Stimulated activated CD4-positive, alpha-beta T cell treated with anti-CD3 and anti-CD28 coated beads, Interleukin-1b, Interleukin-23, amount 100 ng/mL, for 1 hour (primary cell): ENCODE measurements at places on chromosomes 6 and 20.

GRCh38 chr6:168419569-168419968, 21.4 kb upstream of the SMOC2 start:
- no peak for DNase-seq

DNA sequence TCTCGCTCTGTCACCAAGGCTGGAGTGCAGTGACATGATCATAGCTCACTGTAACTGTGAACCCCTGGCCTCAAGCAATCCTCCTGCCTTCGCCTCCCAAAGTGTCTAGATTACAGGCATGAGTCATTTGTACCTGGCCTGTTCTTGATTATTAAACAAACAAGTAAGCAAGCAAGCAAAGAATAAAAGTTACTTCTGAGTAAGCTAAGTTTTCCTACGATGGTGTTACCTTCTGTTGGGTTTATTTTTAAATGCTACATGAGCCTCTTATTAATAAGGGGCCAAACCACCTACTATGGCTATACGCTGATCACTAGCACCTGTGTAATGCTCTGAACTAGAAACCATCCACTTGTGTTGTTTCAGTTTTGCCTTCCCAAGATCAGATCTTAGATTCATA, 50.8 kb downstream of the IL22RA2 start:
- DNase-seq, result no peak

- DNase-seq, result no peak
Measured at GRCh38 chr6:15293674-15294073, 47.8 kb downstream of the JARID2 start.

DNA sequence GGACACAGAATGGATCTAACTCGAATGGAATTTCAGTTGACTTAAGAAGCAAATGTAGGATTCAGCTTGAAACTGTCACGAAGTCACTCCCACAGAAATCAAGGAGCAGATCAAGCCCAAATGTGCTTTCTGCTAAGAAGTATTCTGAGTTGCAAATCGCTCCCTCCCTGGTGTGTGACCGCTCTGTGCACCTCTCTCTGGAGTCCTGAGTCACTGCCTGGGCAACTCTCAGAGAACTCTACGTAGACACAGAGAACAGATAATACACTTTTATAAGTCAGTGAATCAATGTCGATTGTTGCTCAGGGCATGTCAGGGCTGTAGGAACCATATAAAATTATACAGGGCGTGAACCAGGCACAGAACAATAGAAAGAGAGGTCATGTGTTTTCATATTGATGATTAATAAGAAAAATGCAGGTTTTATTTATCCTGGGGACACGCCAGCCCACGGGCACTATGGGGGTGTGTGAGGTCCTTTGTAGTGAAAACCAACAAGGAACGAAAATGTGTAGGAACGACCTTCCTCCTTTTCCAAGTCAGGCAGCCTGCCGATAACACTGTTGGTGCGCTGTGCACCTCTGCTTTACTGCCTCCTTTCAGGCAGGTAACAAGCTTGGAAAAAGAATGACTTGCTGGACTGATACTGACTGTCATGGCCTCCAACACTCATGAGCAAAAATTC, 248.1 kb upstream of the FOXQ1 start:
- no peak for DNase-seq

DNA sequence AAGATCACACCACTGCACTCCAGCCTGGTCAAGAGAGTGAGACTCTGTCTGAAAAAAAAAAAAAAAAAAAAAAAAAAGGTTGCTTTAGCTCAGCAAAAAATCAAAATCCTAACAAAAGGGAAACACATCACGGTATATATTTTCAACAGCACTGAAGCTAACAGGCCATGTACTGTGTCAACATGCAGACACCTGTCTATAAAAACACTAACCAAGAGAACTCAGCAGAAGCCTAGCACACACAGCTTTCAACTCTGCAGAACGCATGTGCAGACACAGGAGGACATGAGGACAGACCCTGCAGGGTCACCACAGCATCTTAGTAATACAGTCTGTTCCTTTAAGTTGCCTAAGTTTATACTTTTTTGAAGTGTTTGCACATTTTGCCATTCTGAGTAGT, 13.5 kb downstream of the NINL start:
- DNase-seq, result no peak

- DNase-seq, result no peak
Measured at GRCh38 chr20:10338426-10339180, 95.4 kb downstream of the MKKS start.

- no peak for DNase-seq
Measured at GRCh38 chr6:138107752-138108592, 753 bp upstream of the PERP start.

GRCh38 chr6:131331151-131331550, 195.9 kb downstream of the AKAP7 start:
- DNase-seq, result no peak

GRCh38 chr6:168451805-168452517, 11.0 kb downstream of the SMOC2 start:
- DNase-seq, result no peak

GRCh38 chr6:16078064-16078463, 50.8 kb upstream of the MYLIP start:
- DNase-seq, result no peak

DNA sequence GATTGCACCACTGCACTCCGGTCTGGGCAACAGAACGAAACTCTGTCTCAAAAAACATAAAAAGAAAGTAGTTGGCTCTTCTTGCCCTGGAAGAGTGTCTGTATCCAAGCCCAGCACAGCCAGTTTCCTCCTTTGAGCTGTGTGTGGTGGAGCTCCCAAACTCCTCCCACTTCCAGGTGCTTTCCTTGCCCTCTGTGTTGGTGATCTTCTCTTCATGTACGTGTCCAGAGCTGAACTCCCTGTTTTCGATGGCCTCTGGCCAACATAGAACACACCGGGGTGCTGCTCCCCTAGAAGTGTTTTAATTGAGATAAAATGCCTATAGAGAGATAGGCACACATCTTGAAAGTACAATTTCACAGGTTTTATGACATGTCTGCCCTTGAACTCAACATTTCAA, 16.7 kb upstream of the SGK2 start:
- DNase-seq, result no peak

GRCh38 chr20:25129908-25130307, 48.0 kb upstream of the VSX1 start:
- DNase-seq, result no peak

- DNase-seq, result no peak
Measured at GRCh38 chr6:8904754-8905153, 469.4 kb upstream of the SLC35B3 start.

- no peak for DNase-seq
Measured at GRCh38 chr6:98648211-98648914, 186.0 kb upstream of the POU3F2 start.

- no peak for DNase-seq
Measured at GRCh38 chr6:17091122-17091521, 10.7 kb upstream of the STMND1 start.

- DNase-seq, result no peak
Measured at GRCh38 chr6:38801305-38801704, 86.2 kb downstream of the DNAH8 start.

- no peak for DNase-seq
Measured at GRCh38 chr6:161429921-161430490, 156.1 kb upstream of the AGPAT4 start.

DNA sequence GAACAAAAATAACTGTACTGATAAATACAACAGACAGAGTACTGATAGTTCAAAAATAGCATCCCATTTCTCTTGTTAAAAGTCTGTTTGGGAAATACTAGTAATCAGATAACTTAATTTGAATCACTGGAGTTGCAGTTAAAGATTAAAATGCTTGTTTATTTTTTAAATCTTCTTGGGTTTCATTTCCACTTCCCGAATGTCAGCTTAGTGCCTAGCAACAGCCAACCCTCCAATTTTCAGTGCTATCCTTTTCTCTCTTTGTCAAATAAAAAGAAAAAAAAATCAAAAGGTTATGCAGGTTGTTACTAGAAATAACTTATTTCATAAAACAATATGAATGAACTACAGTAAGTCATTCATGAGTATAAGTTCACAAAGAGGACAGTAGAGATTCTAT, 257.7 kb upstream of the STXBP5 start:
- no peak for DNase-seq

- DNase-seq, result no peak
Measured at GRCh38 chr20:1326031-1326930, 2.7 kb downstream of the SDCBP2 start.

DNA sequence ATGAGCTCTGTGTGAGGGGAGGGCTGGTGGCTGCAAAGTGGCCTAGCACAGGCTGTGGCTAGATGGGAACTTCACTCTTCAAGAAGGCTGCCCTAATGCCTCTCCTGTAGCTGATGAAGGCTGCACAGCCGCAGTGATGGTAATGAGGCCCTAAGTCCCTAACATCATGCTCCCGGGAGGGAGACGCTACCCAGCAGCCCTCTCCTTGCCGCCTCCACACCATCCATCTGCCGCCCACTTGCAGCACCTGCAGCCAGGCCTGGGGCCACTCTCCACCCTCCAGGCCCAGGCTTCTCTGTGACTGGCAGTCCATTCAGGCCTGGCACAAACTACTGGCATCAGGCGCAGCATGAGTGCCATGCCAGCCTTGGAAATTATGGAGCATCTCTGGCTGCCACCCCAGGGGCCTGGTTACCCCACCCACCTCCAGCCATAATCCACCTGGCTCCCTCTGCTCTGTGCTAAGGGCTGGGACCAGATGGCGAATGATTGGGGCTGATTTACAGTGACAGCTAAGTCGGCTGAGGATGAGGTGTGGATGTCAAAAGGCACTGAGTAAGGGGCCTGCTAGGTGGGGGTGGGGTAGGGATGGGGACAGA, 284.2 kb downstream of the LRFN2 start:
- no peak for DNase-seq

DNA sequence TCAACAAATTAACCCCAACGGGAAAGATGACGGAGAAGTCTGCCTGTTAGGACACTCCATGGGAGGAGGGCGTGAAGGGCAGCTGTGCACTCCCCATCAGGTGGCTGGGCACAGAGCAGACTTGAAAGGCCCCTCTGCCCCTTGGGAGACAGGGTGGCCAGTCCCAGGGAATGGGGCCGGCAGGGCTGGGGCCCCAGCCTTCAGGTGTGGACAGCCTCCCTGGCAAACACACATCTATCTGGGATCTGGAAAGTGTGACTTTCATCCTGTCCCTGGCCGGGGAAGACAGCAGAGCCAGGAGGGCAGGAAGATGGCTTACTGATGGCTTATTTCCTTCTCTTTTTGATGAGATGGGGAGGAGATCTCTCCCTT, 4.5 kb upstream of the FRMD1 start:
- no peak for DNase-seq

- no peak for DNase-seq
Measured at GRCh38 chr6:128127650-128128049, 226.8 kb upstream of the THEMIS start.

GRCh38 chr6:118750143-118750542, 98.8 kb upstream of the CEP85L start:
- DNase-seq, result no peak

DNA sequence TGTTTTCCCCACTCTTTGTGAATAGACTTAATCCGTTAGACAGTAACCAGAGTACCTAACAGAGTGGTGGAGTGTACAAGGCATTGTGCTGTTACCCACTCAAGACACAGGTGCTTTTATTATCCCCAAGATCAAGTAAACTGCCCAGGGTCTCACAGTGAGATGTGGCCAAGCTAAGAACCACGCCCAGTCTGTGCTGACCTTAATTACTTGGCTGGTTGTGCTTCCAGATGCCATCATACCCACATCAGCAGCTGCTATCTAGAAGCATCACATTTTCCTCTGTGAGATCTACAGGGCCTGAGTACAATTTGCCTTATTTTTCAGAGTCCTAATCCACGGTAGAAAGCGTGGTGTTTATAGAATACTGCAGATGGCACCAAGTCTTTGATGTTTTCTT, 70.3 kb downstream of the GFRA4 start:
- DNase-seq, result no peak

GRCh38 chr6:45556828-45557227, 179.1 kb upstream of the SUPT3H start:
- no peak for DNase-seq

DNA sequence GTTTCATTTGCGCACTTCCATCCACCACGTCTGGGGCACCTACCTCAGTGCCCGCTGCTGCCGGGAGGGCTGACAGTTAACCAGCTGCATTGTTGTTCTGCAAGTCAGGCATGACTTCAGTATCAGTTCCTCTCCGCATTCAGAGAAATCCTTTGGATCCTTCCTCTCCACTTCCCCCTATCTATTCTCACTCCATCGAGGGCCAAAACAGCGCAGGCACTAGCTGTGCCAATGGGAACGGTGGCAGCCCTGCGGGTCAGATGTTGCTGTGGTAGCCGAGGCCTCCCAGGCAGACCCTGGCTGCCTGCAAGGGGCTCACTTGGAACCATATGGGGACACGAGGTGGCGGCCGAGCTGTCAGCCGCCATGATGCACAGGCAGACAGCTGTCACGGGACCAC, 64.2 kb upstream of the INSM1 start:
- DNase-seq, result no peak

DNA sequence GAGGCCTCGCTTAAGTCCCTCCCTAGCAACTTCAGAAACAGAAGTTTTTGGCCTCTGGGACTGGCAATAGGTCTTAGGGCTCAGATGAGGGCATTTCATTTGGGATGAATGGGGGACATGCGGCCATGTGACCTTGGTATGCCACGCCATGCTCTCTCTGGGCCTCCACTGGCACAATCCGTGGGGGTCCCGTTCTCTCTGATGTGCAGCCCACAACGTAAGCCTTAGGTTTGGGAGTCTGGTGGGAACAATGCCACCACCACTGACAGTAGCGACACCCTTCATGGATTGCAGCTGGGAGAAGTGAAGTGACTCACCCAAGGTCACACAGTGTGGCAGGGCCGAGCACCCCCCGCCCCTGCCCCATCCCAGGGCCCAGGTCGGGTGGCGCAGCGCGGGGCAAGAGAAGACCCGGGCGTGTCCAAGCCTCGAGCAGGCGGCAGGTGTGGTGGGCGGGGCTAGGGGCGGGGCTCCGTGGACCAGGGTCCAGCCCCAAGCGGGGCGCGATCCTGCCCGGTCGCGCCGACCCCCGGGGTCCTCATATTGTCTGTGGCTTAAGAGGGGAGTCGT, 864 bp upstream of the CEBPB start:
- DNase-seq, result no peak

- DNase-seq, result no peak
Measured at GRCh38 chr20:19761326-19761725, 3.3 kb downstream of the RIN2 start.

DNA sequence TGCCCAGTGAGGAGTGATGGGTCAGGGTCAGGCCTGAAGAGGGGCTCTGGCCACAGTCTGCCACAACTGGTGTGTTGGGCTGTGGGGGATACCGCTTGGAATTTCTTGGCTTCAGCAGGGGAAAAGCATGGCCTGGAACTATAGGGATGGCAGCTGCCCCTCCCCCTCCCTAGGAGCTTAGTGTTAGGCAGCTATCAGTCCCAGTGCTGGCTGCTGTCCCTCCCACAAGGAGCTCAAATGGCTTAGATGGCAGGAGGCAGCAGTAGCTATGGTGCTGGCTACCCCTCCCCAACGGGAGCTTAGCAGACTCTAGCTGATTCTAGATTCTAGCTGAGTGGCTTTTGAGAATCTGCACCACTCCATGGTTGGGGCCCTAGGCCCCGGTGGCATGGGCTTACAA, 414.5 kb upstream of the HSF2 start:
- no peak for DNase-seq
